Lung microvascular endothelial cell (primary cell): ENCODE measurements at places on chromosomes 16 and 17.

- DNase-seq = no peak
These were observed 301.8 kb upstream of the MAF start for GRCh38 chr16:79902351-79902750.

- DNase-seq = no peak
These were observed 725 bp upstream of the CASC3 start for GRCh38 chr17:40139566-40140058.

GRCh38 chr17:51119415-51120356 is 982 bp downstream of the SPAG9 start:
- DNase-seq = peak; percentile 43

DNA sequence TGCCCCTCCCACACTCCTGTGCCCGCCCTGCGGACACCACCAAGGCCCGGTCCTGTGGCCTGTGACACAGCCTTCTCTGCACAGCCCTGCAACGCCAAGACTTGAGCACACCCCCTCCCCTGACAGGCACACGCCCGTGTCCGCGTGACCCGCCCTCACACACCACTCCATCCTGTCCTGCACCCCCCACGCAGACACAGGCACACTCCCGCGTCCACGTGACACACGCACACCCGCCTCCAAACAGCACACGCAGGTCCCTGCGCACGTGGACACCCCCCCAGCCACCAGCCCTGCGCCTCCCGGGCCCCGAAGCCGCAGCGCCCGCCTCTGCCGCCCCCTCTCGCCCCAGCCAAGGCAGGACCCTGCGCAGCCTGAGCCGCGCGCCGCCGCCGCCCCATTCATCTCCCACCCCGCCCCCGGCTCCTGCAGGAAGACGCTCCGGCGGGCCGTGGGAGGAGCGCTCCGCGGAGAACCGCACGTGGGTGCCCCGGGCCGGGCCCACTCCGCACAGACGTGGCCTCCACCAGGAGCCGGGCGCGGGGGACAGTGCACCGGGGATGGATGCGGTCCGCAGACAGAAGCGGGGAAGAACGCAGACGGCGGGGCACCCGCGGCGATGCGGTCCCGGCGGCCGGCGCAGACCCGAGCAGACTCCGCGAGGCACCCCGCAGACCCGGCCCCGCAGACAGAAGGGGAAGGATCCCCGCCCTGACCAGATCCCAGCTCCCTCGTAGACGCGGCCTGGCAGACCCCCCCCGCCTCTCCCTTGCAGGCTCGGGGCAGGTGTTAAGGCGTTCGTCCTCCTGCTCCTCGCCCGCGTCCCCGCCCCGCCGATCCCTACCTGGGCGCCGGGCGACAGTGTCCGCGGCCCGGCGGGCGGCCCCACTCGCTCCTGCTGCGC is 506 bp downstream of the CAMKK1 start:
- DNase-seq = peak; percentile 64

GRCh38 chr17:76142585-76143041 is 1.6 kb upstream of the FOXJ1 start:
- DNase-seq = no peak

- DNase-seq = no peak
These were observed 87.7 kb downstream of the ENGASE start for GRCh38 chr17:79162012-79162963.

- peak; percentile 45 for DNase-seq
These were observed 18.2 kb upstream of the QRICH2 start for GRCh38 chr17:76326306-76326705.

GRCh38 chr16:47359478-47359877 is 101.4 kb downstream of the ITFG1 start:
- DNase-seq = no peak

GRCh38 chr16:2092866-2093265 is 42.8 kb downstream of the PKD1 start:
- DNase-seq = no peak

- no peak for DNase-seq
These were observed 45.7 kb upstream of the CSNK2A2 start for GRCh38 chr16:58243528-58244004.

GRCh38 chr17:28514561-28515002 is 8.4 kb downstream of the FOXN1 start:
- no peak for DNase-seq

DNA sequence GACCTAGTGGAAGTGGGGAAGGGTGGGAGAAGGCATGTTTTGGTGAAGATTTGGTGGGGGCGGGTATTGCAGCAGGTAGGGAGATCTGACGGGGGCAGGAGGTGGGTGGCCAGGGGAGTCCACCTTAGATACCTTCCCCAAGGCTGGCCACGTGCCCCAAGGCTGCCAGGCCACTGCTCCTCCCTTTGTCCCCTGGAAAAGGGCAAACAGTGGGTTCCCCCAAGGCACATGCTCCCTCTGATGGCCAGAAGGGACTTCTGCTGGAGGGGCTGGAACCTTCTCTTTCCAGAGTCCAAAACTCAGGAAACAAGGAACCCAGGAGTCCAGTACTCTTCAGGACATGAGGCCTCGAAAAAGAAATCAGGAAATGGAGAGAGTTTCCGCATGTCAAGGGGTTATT is 6.2 kb upstream of the PSMD3 start:
- no peak for DNase-seq

DNA sequence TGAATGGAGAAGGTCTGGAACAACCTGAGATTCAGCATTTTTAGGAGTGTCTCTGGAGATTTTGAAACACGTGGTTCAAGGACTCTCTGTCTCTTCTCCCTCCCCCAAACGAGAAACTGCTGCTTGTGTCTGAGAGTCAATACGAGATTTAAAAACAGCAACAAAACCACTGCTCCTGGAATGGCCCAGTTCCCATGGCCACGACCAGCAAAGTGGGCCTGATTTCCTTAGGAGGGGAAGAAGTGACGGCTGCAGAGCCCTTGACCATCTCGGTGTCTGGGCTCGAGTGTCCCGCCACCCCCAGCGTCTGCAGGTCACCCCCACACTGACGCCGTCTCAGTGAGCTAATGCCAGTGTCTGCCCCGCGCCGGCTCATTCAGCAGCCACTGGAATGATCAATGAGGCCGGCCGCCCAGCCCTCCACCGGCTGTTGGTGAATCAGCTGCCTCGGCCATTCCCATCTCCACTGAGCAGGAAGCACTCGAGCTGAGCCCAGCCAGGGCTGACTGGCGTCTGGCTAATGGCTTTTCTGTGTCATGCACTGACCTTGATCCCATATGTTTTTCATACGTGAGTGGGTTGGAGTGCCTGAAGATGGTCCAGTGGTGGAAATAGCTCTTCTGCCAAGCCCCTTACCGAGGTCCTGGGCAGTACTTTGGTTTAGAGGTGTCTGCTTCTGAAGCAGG is 151.8 kb downstream of the PITPNC1 start:
- peak; percentile 97 for DNase-seq

- DNase-seq = no peak
These were observed 1751.4 kb downstream of the TP53TG3F start for GRCh38 chr16:35210681-35211433.

DNA sequence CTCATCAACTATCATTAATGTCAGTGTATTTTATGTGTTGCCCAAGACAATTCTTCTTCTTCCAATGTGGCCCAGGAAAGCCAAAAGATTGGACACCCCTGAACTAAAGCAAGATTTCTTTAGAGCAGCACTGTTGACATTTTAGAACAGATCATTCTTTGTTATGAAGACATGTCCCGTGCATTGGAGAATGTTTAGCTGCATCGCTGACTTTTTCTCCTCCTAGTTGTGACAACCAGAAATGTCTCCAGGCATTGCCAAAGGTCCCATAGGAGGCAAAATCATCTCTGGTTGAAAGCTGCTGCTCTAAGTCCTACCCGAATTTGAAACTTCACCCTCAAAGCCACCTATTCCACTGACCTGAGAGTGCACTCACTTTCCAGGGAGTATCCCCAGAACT is 62.7 kb upstream of the IRX6 start:
- DNase-seq = no peak

DNA sequence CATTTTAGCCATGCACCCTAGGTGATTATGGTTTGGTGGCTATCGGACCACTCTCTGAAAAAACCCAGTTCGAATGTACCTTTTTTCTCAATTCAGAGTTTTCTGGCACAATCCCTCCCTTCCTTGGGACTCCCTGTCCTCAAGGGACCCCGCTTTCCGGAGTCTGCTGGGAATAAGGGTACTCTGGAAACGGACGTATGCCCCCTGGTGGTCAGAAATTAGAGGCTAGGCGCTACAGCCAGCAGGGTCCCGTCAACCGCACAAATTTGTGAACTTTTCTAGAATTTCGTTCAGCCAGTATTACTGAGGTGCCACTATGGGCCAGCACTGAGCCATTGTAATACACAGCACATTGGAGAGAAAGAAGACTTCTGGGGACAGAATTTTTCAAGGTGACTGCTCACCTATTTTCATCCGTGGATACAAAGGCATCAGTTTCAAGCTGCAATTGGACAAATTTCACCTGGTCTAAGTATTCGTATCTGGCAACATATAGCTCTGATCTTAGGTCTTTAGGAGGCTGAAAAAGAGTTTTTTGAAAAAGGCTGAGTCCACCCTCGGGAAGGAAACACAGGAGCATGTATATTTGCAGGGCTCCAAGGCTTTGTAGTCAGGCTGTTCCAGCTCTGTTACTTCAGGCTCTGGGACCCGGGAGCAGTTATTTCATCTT is 27.1 kb upstream of the CRYBA1 start:
- DNase-seq = peak; percentile 78

DNA sequence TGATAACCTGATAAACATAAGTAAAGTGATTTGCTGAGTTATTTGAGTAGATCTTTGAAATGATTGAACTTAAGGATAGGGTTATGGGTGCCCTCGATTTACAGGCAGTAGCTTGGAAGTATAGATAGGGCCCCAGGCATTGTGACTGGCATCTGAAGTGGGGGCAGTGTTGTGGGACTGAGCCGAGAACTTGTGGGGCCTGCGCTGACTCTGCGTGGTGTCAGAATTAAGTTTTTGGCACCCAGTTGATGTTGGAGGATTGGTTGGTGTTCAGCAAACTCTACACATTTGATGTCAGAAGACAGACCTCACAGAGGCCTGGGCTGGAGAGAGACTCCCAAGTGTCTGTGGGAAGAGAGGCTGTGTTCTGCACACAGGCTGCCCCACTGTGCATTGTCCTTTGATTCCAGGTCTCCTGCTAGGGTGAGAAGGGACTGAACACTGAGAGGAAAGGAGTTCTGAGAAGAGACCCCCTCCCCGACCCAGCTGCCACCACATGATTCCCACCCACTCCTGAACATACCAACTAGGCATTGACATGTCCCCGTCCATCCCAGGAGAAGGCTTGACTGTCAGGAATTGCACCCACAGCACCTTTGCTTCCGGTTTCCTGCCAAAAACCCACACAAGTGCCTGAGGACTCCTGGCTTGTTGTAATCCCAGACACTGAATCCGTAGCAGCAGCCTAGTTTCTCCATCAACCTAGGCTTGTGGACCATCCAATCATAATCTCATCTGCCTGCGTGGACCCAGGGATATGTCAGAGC is 4.5 kb downstream of the ZNF267 start:
- DNase-seq = no peak

GRCh38 chr17:48004983-48005382 is 32.6 kb downstream of the COPZ2 start:
- DNase-seq = no peak

DNA sequence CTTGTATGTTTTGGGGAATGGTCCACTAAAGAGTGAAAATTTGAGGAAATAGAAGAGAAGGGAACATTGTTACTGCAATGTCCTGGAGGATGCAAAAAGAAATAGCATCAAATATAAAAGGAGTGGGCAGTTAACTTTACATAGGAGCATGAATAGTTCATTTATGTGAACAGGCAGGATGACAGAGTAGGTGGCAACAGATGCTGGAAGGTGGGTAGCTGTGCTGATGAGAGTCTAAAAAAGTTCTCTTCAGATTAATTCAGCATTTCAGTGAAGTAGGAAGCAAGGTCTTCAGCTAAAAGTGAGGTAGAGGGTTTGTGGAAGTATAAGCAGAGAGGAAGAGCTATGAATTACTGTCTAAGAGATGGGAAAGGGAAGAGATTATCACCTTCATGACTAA is 276.5 kb downstream of the KIF2B start:
- no peak for DNase-seq

GRCh38 chr16:15754821-15755534 is 101.8 kb downstream of the MYH11 start:
- DNase-seq = no peak

DNA sequence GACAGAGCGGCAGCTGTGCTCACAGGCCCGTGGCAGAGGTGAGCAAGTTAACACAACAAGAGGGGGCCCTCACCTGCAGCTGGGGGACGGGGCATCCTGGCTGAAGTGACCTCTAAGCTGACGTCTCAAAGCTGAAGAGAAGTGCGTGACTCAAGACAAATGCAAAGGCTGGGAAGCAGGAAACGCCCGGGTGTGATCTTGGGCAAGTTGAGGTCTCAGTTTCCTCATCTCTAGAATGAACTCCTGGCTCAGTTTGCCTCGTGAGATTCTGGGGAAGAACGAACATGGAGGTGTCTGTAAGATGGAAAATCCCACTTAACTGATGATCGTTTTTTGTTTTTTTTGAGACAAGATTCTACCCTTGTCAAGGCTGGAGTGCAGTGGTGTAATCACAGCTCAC is 40.1 kb upstream of the C1QL1 start:
- DNase-seq = no peak

- peak; percentile 82 for DNase-seq
These were observed 29.0 kb downstream of the PIMREG start for GRCh38 chr17:6473128-6473767.

GRCh38 chr17:33233811-33234177 is 59.3 kb downstream of the ASIC2 start:
- no peak for DNase-seq

- no peak for DNase-seq
These were observed 157.5 kb upstream of the SOX9 start for GRCh38 chr17:71963351-71963750.

- no peak for DNase-seq
These were observed 9.9 kb upstream of the KRT19 start for GRCh38 chr17:41537990-41538389.

DNA sequence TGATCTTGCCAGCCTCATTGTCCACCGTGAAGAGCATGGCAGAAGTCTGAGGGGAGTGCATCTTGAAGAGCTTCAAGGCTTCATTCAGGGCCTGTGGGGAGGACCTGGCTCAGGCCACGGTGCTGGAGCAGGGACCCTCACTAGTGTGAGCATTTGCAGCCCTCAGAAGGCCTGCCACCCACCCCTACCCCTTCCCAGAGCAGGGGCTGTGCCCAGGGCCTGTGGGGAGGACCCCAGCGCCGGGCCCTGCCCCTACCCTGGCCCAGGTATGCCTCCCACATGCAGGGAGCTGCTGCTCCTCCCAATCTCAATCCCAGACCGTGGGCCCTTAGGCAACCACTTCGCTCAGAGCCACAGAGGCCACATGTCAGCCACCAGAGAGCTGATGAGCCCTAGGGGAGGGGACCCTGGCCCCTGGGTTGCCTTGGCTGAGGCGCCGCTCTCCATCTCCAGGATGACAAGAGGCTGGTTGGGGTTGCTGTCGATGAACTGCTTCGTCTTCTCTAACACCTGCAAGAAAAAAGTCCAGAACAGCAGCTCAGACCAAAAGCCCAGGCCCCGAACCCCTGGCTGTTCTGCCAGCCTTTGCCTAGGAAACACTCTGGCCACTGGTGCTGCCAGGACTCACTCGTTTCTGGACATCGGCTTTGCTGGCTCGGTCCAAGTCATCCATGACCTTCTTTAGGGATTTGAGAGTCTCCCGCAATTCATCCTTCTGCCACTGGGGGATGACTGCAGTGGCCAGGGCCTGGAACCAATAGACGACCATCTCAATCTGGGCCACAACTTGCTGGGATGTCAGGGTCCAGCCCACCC is 1.8 kb upstream of the EXOSC6 start:
- DNase-seq = peak; percentile 46
